CD8-positive, alpha-beta T cell (primary cell): ENCODE measurements at places on chromosomes 5 and 9.

GRCh38 chr9:134391319-134392231 lies 65.3 kb downstream of the RXRA start:
- DNase-seq = peak; percentile 52

GRCh38 chr9:20558566-20559016 lies 63.7 kb downstream of the MLLT3 start:
- no peak for DNase-seq

GRCh38 chr9:90142580-90142979 lies 500.0 kb downstream of the DIRAS2 start:
- DNase-seq = peak; percentile 8

GRCh38 chr9:95778957-95779356 lies 96.5 kb upstream of the ERCC6L2 start:
- DNase-seq = no peak

- DNase-seq = no peak
Observed at GRCh38 chr9:136138566-136138965, 19.9 kb upstream of the TMEM250 start.

DNA sequence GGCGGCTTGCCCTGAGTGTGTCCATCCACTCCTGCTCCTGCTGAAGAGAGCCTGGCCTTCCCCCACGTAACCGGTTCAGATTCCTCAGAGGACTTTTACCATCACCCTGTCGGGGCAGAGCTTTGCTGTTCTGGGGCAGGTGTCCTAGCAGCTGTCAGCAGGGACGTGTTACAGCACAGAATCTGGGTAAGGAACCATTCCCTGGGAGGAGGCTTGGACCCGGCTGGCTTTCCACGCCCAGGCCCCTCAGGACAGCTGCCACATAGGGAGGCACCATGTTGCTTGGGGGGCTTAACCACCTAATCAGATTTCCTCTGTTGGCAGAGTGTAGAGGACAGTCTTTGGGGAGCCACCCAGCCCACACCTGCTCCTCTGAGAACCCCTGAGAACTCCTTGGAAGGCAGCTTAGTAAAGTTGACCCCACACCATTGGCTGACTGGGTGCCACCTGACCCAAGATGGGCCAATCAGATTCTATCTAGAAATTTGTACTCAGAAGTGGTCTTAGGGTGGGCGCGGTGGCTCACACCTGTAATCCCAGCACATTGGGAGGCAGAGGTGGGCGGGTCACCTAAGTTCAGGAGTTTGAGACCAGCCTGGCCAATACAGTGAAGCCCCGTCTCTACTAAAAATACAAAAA lies 23.3 kb upstream of the EEIG1 start:
- DNase-seq = no peak

DNA sequence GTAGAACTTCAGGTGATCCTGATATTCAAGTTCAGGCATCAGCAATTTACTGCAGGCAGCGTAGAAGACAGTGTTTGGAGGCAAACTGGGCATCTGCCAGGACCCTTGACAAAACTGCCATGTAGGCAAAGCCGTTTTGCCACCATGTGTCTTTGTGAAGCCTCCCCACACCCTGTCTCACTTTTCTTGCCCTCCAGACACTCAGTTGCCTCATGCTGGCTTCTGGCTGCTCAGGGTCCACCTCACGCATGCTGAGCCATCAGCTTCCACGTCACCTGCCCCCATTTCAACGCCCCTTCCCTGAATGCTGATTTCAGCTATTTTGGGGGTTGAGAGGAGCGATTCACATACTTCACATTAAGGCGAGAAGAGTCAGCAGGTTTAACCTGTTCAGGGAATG lies 165.2 kb upstream of the KLF9 start:
- no peak for DNase-seq

- no peak for DNase-seq
Observed at GRCh38 chr9:107545036-107545435, 55.5 kb upstream of the KLF4 start.

DNA sequence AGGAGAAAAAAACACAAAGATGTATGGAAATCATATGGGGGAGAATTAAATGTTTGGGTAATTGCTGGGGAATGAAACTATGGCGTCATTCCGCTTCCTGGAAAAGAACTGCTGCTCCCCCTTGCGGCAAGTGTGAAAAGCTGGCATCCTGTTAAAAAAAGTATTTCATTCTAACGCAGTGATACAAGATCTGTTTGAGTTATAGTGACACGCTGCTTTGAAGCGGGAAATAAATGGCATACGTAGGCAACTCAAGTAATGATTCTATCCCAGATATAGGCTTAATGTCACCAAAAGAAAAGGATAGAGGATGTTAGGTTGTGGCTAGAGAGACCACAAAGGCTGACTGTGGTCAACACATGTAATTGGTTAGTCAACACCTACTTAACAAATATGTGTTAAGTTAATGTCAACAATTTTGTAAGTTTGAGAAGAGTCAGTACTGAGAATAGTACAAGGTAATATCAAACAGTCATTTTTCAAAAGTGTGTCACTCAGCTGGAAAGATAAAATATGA lies 70.2 kb upstream of the ALDH1A1 start:
- peak; percentile 52 for DNase-seq

DNA sequence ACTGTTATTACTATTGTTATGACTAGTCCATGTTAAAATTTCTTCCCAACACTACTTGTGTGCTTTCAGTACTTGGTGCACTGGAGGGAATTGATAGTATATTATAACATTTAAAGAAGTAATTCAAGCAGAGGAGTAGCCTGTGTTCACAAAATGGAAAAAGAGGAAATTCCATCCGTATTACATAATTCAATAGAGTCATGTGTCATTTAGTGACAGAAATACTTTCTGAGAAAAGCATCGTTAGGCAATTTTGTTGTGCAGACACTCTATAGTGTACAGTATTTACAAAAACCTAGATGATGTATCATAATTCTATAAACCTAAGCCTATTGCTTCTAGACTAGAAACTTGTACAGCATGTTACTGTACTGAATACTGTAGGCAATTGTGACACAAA lies 78.3 kb upstream of the PCSK5 start:
- no peak for DNase-seq

- no peak for DNase-seq
Observed at GRCh38 chr5:154758493-154758892, 3.3 kb downstream of the LARP1 start.

- no peak for DNase-seq
Observed at GRCh38 chr9:94792511-94792910, 66.0 kb downstream of the AOPEP start.

- DNase-seq = no peak
Observed at GRCh38 chr5:135879591-135879990, 16.1 kb downstream of the IL9 start.

- DNase-seq = no peak
Observed at GRCh38 chr9:128053560-128053959, 13.6 kb downstream of the NAIF1 start.

- peak; percentile 4 for DNase-seq
Observed at GRCh38 chr9:137477778-137478612, 18.9 kb upstream of the NSMF start.

DNA sequence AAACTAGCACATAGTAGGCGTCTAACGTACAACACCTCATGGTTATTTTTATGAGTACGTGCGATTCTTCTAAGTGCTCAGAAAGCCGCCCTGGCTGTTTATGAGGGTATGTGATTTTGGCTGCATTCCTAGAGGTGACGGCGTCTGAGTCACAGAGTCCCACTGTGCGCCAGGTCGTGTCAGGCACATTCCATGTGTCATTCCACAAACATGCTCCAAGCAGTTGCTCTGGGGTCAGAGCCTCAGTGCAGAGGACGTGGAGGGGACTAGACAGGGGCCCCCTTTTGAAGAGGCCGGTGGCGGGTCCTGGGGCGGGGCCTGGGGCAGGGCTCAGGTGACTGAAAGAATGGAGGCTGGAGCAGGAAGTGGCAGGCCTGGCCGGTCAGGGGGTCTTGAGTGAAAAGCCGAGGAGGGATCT lies 51.9 kb downstream of the NEK6 start:
- no peak for DNase-seq

DNA sequence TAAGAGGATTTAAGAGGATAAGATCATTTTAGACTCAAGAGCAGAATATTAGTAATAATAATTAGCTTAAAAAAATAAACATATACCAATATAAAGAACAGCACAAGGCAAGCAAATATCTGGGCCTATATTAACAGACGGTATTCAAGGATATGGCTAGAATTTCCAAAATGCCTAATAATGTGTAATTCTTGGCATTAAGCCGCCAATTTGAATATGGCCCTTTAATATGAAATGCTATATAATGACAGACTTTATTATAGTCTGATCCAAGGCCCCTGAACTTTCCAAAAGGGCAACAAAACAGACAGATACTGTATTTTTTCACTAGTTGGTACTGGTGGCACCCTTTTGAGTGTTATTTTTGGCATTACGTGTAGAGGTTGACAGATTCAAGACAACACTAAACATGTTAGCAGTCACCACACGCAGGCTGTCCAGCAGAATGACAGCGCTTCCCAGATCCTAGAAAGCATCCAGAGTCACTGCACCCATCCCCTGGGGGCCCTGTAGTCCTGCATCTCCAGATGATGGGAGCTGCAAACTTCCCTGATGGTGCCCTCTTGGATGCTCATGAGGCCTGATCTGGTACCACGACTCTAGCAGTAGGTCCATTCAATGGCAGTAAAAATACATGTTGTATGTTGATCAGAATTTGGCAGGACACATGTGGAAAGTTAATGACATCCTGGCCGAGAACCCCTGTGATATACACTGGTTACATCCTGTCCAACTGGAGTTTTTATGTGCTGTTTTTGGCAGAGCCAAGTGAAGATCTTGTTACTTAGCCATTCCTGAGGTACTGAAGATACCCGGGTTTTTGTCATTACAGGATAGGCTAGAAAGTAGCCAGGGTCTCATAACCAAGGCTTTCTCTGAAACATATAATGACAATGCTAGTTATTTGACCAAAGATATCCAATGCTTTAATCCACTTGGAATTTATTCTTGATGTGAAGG lies 1.7 kb upstream of the ABL1 start:
- DNase-seq = no peak

DNA sequence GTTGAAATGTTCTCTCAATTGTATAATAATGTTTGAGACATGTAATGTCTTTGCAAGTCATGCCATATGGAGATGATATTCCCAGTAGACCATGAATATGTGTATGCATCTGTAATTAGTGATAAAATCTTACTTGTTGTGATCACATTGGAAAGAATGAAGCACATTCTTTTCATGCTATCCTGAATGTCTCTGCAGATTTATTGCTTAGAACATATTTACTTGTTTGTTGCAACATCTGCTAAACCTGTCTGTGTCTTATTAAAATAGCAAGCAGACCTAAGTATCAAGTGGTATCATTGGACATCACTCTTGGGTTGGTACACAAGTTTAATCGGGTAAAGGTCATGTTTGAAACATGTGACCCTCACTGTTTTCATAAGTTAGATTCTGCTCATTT lies 265.5 kb upstream of the CD180 start:
- no peak for DNase-seq

DNA sequence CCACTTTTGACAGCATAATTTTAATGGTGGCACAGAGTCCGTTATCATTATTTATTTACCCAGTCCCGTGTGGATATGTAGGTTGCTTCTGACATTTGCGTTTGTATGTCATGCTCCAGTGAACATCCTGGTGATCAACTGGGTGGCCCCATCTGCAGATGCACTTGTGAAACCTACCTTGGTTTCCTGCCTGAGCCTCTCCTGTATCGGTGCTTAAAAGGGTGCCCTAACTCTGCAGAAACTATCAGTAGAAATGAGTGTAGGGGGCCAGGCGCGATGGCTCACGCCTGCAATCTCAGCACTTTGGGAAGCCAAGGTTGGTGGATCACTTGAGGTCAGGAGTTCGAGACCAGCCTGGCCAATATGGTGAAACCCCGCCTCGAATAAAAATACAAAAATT lies 92.1 kb upstream of the IER5L start:
- peak; percentile 58 for DNase-seq

DNA sequence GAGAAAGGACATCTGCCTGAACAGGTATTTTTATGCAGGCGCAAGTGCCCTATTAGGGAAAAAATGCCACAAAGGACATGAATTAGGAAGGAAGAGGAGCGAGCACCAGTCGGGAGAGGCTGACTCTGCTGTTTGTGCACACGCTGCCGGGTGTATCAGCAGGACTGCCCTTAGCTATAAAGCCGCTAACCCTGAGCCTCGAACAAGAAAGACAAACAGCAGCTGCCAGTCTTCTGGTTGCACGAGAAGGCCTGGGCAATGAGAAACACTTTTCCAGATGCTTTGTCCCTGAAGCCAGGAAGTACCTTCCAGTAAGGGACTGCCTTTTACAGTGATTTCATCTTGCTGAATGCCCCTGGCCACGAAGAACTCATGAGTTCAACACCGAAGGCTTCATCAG lies 12.6 kb downstream of the QSOX2 start:
- DNase-seq = no peak

DNA sequence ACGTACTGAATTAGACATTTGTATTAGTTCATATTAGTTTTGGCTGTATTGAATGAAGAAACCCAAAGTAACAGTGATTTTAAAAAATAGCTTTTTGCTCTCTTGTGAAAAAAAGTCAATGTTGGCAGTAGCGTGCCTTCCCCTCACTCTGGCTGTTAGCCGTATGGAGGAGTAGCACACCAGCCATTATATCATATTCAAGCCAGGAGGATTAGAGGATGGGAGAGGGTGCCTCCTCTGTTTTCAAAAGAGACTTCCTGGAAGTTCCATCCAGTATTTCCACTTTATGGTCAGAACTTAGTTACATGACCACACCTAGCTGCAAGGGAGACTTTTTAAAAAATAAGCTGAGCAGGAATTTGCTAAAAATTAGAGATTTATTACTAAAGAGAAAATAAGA lies 41.2 kb downstream of the GPR21 start:
- no peak for DNase-seq

- DNase-seq = peak; percentile 26
Observed at GRCh38 chr5:178590141-178590923, at the start of gene COL23A1. Gene COL23A1 (minus strand): TSS chr5:178590393.

DNA sequence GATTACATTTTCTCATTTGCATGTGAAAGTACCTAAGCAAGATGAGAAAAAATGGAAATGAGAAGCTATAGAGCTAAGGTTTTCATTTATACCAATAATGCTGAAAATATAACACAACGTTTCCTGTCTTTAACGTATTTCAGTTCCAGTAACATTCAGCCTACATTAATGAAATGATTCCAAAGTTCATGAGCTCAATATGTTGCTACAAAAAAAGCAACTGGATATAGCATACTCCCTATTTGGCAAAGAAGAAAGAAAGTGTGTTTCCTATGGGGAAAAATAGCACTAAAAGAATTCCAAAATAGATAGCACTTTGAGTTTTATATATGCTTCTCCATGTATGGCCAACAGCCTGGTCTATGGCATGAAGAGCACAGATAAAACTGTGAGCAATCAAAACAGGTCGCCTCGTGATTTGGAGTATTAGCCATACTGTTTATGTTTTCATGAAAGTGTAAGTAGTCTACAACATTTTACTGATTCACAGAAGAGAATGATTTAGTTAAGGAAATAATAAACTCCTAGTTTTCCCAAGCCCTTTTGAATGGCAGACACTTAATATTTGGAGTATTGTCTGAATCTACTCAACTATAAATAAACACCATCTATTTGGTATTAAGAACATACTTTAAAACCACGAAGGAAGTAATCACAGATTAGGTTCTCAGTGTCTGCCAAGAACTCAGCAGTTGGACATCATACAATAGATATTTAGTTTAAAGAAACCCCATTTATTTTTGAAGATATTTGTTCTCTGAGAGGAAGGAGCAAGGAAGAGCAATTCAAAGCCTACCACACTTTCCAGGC lies 258.7 kb upstream of the RASA1 start:
- DNase-seq = no peak
